ENCODE measurements at places on chromosomes 5 and 9.

GRCh38 chr5:122408592-122409224, 96.7 kb downstream of the SNCAIP start:
- DNase-seq: no peak

DNA sequence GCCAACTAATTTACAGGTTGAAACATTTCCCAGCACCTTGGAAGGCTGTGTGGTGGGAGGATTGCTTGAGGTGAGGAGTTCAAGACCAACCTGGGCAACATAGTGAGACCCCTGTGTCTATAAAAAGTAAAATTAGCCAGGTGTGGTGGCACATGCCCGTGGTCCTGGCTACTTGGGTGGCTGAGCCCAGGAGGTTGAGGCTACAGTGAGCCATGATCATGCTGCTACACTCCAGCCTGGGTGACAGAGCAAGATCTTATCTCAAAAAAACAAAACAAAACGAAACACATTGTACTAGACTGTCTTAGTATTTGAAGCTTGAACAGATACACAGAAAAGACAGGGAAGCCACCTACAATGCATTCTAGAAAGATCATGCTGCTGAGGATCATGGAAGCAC, 2.8 kb upstream of the HSDL2 start:
- no peak for DNase-seq

- no peak for DNase-seq
Observed at GRCh38 chr9:89138463-89139390, 39.9 kb downstream of the SHC3 start.

DNA sequence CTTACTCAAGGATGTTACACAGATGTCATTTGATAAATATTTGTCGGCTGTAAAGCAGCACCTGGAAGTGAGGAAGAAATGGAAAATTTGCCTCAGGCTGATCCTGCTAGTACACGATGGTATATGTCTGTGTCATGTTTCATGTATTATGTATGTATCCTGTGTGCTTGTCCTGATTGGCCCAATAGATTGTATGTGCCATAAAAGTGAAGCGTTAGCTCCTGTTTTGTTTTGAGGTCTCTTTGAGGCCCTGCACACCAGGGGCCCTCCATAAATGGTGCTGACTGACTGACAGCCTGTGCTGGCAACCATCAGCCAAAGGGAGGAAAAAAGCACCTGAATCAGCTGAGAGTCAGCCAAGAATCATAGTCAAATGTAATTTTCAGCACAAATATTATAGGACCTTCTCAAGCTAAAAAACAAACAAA, 11.8 kb upstream of the LNPEP start:
- no peak for DNase-seq

DNA sequence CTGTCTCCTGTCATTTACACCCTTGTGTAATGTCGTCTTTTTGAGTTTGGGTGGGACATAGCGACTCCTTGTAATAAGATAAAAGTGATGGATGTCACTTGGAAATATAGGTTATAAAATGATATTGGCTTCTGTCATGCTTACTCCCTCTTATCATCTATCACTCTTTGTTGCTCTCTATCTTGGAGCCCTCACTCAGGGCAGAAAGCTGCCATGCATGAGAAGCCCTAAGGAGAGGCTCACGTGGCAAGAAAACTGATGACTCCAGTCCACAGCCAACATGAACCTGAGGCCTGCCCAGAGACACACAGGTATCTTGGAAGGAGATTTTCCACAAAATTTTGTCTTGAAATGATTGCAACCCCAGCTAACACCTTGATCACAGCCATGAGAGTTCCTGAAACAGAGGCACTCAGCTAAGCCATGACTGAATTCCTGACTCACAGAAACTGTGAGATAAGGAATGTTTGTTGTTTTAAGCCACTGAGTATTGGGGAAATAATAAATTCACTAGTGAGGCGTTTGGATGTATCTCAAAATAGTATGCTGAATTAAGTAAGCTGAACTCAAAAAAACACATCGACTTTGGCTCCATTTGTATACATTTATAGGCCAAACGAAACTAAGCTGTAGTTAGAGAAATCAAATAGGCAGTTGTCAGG, 216.7 kb downstream of the CDH18 start:
- no peak for DNase-seq

DNA sequence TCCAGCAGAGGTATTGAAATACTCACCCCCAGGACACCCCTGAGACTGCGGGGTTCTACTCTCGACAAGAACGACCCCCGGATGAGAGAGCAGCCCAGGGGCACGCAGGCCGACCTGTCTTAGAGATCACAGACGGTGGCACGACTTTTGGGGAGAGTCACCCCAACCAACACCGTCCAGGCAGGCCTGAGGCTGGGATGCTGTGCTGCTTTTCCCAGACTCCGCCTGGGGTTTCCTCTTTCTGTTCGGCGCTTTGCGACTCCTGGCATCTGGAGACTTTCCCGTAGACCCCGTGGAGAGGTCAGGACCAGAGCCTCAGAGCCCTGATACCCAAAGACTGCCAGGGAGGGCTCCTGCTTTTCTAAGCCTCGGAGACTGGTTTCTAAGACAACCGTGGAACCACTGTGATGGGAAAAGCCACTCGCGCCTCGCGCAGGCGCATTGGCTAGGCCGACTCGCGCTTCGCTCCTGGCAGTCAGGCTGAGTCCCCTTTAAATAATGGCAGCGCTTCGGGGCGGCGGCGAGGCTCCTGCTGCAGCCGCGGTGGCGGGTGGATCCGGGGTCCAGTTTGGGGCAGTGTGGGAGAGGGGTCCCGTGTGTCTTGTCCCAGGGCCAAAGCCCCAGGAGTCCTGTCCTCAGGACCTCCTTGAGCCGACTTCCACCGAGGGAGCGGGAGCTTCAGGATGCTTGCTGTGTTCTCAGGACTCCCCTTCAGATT, 484.0 kb downstream of the SPATA31A7 start:
- no peak for DNase-seq
